ENCODE measurements at places on chromosomes 3 and 15. TPM values are rescaled to one million over a fixed set of nuclear protein-coding genes. Genes with fewer than 3 reads are reported as not detected.

The SPTSSB gene
- total RNA-seq, result 0.58 TPM

The GOLGA8A gene
- total RNA-seq, result 6.6 TPM

The CPN2 gene
- total RNA-seq, result not detected

The BAHD1 gene
- total RNA-seq, result 7.3 TPM

The SLC25A20 gene
- total RNA-seq, result 18.5 TPM

The FBN1 gene
- 887 TPM for total RNA-seq

The TM6SF1 gene
- 3.0 TPM for total RNA-seq

The CTXN2 gene
- not detected for total RNA-seq

The CYP8B1 gene
- not detected for total RNA-seq

The ERICH6 gene
- 0.15 TPM for total RNA-seq

The QTRT2 gene
- 15.6 TPM for total RNA-seq

The MAGI1 gene
- 17.6 TPM for total RNA-seq

The ITGA11 gene
- 8.6 TPM for total RNA-seq

The GP5 gene
- total RNA-seq, result 0.17 TPM

The ATP13A5 gene
- total RNA-seq, result not detected

The IFRD2 gene
- 51.2 TPM for total RNA-seq

The TAGLN3 gene
- 0.87 TPM for total RNA-seq

The PCOLCE2 gene
- total RNA-seq, result 98.7 TPM

The SPATA12 gene
- total RNA-seq, result 0.15 TPM

The FMN1 gene
- total RNA-seq, result 23.3 TPM

The NCEH1 gene
- total RNA-seq, result 14.4 TPM

The UBE2E2 gene
- 51.8 TPM for total RNA-seq

The TGM5 gene
- not detected for total RNA-seq

The PROK2 gene
- total RNA-seq, result not detected

The C3orf70 gene
- 0.87 TPM for total RNA-seq

The CHAC1 gene
- total RNA-seq, result 16.9 TPM

The ZKSCAN7 gene
- total RNA-seq, result 9.0 TPM

The C3orf85 gene
- total RNA-seq, result not detected

The MELTF gene
- total RNA-seq, result 4.9 TPM

The FETUB gene
- total RNA-seq, result not detected

The THBS1 gene
- 2,470 TPM for total RNA-seq

The ALDH1A2 gene
- total RNA-seq, result 2.3 TPM

The EPHB3 gene
- total RNA-seq, result 18.0 TPM

All from smooth muscle cell of trachea (primary cell).